ENCODE measurements at places on chromosomes 1 and 21.

GRCh38 chr1:109084563-109085517 lies 5.7 kb upstream of the TMEM167B start:
- DNase-seq = peak; percentile 2

- DNase-seq = no peak
Observed at GRCh38 chr1:53449693-53450092, 9.5 kb upstream of the DMRTB1 start.

GRCh38 chr1:42370876-42371549 lies 9.6 kb upstream of the RIMKLA start:
- no peak for DNase-seq

- DNase-seq = peak; percentile 25
Observed at GRCh38 chr1:200877839-200878551, 5.2 kb downstream of the GPR25 start.

DNA sequence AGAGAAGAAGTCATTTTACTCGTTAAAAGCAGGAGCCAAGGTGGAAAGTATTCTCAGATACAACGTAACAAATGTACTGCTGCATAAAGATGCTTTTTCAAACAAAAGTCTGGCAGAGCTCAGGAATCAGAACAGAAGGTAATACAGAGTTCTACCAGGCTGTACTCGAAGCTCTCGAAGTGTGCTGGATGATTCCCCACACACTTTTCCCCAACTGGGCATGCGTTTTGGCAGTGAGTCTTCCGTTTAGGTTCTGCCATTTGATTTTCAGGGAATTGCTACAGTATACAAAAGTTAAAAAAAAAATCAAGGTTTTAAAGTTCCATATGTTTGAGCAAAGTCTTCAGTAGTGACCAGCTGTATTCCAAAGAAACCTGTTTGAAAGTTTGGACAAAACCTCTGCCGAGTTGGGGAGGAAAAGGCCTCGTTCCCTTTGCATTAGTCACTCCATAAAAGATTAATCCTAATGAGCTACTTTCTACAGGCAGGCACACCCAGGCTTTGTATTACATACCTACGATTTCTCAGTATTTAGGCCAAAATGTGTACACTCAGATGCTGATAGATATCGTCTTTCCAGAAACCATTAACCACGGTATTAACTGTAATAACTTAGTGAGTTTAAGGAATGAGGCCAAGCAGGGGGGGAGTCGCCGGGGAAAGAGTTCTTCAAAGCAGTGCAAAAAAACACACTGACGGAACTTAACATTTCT lies 477.1 kb downstream of the LMO4 start:
- DNase-seq = no peak

DNA sequence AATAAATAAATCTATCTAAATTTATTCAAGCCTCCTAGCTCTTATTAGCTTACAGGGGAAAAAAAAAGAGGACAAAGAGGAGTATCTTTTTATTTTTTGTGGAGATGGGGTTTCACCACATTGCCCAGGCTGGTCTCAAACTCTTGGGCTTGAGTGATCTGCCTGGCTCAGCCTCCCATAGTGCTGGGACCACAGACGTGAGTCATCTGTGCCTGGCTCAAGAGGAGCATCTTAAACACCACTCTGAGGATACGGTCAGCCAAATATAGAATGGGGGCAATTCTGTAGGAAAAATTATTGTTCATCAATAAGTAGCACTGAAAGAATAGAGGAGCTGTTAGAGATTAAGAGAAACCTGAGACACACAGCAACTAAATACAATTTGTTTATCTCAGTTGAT lies 24.1 kb downstream of the SLC45A3 start:
- DNase-seq = no peak

GRCh38 chr1:184771190-184771691 lies 16.6 kb upstream of the EDEM3 start:
- no peak for DNase-seq

DNA sequence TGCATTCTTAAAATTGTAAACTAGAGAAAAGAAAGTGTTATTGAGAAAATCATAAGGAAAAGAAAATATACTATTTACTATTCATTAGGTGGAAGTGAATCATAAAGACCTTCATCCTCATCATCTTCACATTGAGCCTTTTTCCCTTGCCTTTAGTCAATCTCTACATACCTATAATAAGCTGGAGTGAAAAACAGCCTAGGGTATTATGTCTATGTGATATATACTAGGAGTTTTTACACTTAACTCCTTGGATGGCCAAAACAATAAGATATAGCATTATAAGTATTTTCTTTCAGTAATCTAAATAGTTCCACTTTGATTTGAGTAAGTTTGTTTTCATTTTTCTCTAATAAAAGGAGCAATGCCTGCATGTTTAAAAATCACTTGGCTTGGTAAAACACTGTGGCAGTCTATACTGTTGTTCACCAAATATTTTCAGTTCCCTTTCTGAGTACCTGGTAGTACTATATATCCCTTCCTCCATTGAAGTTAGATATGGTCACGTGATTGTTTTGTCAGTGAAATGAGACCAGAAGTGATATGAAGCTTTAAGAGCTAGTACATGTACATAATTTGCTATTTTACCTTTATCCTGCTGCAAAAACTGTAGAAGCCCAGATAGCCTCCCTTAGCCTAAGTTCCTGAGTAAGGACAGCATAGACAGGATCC lies 78.3 kb downstream of the CLEC20A start:
- no peak for DNase-seq
